ENCODE measurements at places on chromosomes 4 and X. TPM values are rescaled to one million over a fixed set of nuclear protein-coding genes. Genes with fewer than 3 reads are reported as not detected.

- no peak overlapping the region for H3K27ac ChIP-seq
- no peak overlapping the region for H3K4me3 ChIP-seq
- H3K27me3 ChIP-seq, result no peaks in the 10 kb centered on the region
- H3K36me3 ChIP-seq, result no peaks in the 10 kb centered on the region
- no peak for DNase-seq
Measured at GRCh38 chr4:163077680-163078079, 89.0 kb downstream of the NAF1 start.

DNA sequence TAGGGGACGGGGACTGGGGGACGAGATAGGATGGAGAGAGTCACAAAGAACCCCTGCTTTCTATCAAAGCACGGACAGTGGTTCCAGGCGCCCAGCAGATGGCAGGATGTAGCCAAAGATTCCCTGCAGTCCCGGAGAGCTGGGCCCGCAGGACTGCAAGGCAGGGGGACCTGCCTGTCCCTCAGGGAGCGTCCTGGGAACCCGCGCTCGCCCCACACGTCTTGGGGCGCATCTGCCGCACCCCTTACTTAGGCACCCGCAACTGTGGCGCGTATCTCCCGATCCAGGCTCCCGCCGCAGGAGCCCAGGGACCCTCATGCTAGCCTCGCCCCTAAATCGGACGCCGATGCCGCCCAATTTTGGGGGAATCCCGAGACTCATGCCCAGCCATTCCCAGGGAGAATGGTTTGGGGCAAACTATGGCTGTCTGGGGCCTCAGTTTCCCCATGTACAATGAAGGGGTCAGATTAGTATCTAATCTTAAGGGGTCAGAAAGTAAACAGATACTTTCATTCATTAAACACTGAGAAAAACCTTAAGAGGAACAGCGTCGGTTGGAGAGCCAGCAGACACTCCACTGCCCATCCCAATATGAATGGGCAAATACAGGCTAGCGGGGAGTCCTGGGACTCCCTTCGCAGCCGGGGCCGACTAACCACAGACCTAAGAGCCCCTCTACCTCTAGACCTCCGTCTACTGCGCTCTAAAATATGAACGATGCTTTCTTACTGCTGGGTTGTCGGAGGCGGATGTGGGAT, 581 bp upstream of the STK32B start:
- H3K4me3 ChIP-seq, result peak overlapping the region; percentile 78
- H3K4me1 ChIP-seq, result peaks cover 31% of the 10 kb centered on the region
- no peak for DNase-seq
- H3K27ac ChIP-seq, result peak overlapping the region; percentile 1
- no peaks in the 10 kb centered on the region for H3K27me3 ChIP-seq

GRCh38 chr4:187826725-187827124, 168.8 kb upstream of the ZFP42 start:
- H3K36me3 ChIP-seq, result no peaks in the 10 kb centered on the region
- DNase-seq, result no peak
- H3K4me3 ChIP-seq, result no peak overlapping the region
- no peaks in the 10 kb centered on the region for H3K27me3 ChIP-seq
- no peaks in the 10 kb centered on the region for H3K4me1 ChIP-seq

- H3K27me3 ChIP-seq, result no peaks in the 10 kb centered on the region
- no peak overlapping the region for H3K4me3 ChIP-seq
- H3K4me1 ChIP-seq, result no peaks in the 10 kb centered on the region
- DNase-seq, result no peak
Measured at GRCh38 chr4:86117705-86118302, 242.0 kb downstream of the MAPK10 start.

DNA sequence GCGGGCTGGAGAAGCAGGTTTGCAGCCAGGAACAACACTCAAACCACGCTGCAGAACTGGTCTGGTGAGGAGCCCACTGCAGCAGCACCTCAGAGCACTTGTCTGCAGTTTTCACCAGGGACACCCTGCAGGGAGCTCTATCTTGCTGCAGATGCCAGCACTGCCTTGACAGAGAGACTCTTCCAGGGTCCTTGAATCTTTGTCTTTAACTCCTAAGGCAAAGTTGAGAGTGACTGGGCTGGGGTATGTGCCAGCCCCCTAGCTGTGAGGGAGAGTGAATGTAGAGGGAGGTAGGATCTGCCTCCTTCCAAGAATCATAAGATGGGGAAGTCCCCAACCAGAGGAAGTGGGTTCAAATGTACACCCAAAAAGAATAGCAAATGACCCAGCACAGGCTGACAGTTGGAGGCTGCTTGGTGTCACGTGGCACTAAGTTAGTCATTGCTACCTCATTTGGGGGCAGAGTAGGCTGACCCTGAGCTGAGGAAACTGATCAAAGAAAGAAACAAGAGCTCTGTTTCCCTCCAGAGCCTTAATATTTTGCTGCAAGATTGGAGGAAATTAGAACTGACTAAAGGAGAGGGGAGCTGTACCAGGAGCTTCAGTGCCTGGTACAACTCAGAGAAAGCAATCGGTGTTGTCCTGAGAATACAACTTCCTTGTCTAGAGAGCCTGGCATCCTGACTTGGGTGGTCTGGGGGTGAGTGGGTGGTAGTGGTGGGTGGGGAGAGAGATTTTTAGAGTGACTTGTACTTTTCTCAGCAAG, 28.2 kb upstream of the HUWE1 start:
- H3K27ac ChIP-seq, result peak overlapping the region; percentile 40
- H3K4me3 ChIP-seq, result no peak overlapping the region
- H3K27me3 ChIP-seq, result no peaks in the 10 kb centered on the region
- H3K4me1 ChIP-seq, result peaks cover 21% of the 10 kb centered on the region
- peak; percentile 21 for DNase-seq

DNA sequence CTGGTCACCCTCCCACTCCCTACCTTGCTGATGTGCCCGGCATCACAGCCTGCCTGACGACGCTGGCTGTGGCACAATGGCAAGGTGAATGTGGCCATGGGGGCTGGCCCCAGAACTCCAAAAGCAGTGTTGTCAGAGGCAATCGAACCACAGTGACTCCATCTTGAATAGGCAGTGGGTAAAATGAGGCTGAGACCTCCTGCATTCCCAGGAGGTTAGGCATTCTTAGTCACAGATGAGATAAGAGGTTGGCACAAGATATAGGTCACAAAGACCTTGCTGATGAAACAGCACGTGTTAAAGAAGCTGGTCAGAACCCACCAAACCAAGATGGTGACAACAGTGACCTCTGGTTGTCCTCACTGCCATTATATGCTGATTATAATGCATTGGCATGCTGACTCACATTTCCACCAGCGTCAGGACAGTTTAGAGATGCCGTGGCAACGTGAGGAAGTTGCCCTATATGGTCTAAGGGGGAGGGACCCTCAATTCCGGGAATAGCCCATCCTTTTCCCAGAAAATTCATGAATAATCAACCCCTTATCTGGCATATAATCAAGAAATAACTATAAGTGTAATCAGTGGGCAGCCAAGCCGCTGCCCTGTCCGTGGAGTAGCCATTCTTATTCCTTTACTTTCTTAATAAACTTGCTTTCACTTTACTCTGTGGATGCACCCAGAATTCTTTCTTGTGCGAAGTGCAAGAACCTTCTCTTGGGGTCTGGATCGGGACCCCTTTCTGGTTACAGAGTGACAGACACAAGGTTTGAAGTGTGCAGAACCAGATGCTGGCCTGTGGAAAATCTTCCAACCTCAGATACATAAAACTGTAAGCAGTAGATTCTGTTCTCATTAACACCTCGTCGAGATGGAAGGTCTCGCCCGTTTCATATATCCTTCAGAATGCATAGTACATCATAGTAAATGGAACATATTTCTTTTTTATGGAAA, 26.8 kb upstream of the CLDN24 start:
- no peak overlapping the region for H3K27ac ChIP-seq
- no peak overlapping the region for H3K4me3 ChIP-seq
- H3K4me1 ChIP-seq, result no peaks in the 10 kb centered on the region
- H3K27me3 ChIP-seq, result no peaks in the 10 kb centered on the region
- no peaks in the 10 kb centered on the region for H3K36me3 ChIP-seq

GRCh38 chrX:113920661-113921060, 663.2 kb upstream of the HTR2C start:
- H3K27ac ChIP-seq, result no peak overlapping the region
- no peaks in the 10 kb centered on the region for H3K4me1 ChIP-seq
- DNase-seq, result no peak

Gene CT55
- not detected for total RNA-seq

GRCh38 chr4:153940916-153941315, 152.0 kb upstream of the SFRP2 start:
- H3K36me3 ChIP-seq, result no peaks in the 10 kb centered on the region
- H3K27me3 ChIP-seq, result no peaks in the 10 kb centered on the region
- no peaks in the 10 kb centered on the region for H3K4me1 ChIP-seq
- no peak for DNase-seq
- H3K27ac ChIP-seq, result no peak overlapping the region

Gene PCDH18
- total RNA-seq, result 9.9 TPM

Gene PCDH10
- total RNA-seq, result 1.7 TPM

DNA sequence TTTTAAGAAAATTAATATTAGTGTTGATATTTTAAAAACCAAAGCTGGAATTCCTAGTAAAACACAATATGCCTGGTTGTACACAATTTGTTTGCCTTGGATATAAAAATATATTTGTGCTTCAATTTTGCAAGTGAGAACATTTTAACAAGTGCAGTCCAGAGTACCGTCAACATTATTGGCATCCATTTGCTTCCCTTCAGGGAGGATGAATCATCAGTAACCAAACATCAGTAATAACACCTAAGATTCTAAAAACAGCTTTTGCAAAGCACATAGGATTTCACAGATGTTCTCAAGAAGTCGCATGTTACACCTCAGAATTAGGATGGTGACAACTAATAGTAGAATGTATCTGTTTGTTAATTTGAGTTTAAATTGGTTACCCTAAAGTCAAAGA, 262.6 kb upstream of the BMP3 start:
- no peaks in the 10 kb centered on the region for H3K4me1 ChIP-seq
- no peak for DNase-seq
- H3K4me3 ChIP-seq, result no peak overlapping the region
- no peaks in the 10 kb centered on the region for H3K27me3 ChIP-seq

Gene STATH
- 1.3 TPM for total RNA-seq

DNA sequence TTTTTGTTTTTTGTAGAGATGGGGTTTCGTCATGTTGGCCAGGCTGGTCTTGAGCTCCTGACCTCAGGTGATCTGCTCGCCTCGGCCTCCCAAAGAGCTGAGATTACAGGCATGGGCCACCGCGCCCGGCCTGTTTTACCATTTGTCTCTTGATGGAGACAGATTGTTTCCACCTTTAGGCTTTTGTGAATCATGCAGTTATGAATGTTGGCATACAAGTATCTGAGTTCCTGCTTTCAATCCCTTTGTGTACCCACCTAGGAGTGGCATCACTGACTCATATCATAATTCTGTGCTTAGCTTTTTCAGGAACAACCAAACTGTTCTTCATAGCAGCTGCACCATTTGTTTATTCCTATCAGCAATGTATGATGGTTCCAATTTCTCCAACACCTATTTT, 20.2 kb upstream of the MGST2 start:
- no peak overlapping the region for H3K4me3 ChIP-seq
- no peaks in the 10 kb centered on the region for H3K36me3 ChIP-seq
- DNase-seq, result no peak
- H3K27ac ChIP-seq, result no peak overlapping the region

DNA sequence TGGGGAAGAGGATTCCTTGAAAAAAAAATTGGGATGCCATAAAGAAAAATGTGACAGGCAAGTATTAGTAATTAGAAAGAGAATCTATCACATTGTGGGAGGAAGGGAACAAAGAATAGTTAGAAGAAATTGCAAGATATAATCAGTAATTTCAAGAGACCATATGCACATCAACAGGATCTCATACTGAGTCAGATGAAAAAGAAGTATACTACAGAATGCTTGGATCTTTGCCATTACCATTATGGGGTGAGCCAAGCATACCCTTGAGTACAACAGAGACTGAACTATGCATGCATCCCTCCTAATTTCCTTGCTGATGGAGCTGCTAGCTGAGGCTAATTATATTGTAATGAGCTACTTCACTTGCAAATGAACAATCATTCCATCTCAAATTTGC, 287.6 kb downstream of the PAPSS1 start:
- no peaks in the 10 kb centered on the region for H3K27me3 ChIP-seq
- DNase-seq, result no peak
- H3K4me3 ChIP-seq, result no peak overlapping the region
- no peaks in the 10 kb centered on the region for H3K36me3 ChIP-seq
- H3K27ac ChIP-seq, result no peak overlapping the region
- H3K4me1 ChIP-seq, result no peaks in the 10 kb centered on the region

Gene REPS2
- total RNA-seq, result 1.7 TPM

GRCh38 chr4:93996895-93997294, 168.3 kb downstream of the ATOH1 start:
- no peaks in the 10 kb centered on the region for H3K27me3 ChIP-seq
- H3K36me3 ChIP-seq, result no peaks in the 10 kb centered on the region
- no peak overlapping the region for H3K27ac ChIP-seq

Gene ZDHHC15
- total RNA-seq, result 0.90 TPM

- H3K36me3 ChIP-seq, result no peaks in the 10 kb centered on the region
- H3K4me1 ChIP-seq, result peaks cover 7% of the 10 kb centered on the region
- no peak for DNase-seq
Measured at GRCh38 chrX:139930401-139930800, 2.5 kb downstream of the ATP11C start.

GRCh38 chr4:3286335-3287175, 6.3 kb upstream of the RGS12 start:
- H3K4me1 ChIP-seq, result peaks cover 6% of the 10 kb centered on the region
- no peak for DNase-seq
- no peak overlapping the region for H3K4me3 ChIP-seq

DNA sequence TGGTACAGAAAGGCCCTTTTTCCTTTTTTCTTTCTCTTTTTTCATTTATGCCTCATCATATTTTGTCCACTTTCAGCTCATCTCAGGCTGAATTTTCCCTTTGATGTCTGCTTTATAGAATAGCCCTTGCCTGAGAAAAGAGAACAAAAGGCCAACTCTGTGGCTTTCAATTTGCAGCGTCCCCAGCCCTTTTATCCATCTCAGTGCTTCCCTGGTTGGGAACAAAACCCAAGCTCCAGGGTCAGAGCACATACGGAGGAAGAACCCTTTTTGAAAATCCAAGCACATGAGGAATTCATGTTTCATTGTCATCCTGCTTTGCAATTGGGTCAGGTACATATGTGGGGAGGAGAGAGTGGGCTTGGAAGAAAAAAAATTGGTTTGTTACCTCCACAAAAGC, 47.5 kb downstream of the TMEM164 start:
- no peaks in the 10 kb centered on the region for H3K27me3 ChIP-seq
- DNase-seq, result no peak
- peaks cover 6% of the 10 kb centered on the region for H3K36me3 ChIP-seq
- no peak overlapping the region for H3K4me3 ChIP-seq
- H3K27ac ChIP-seq, result no peak overlapping the region
- no peaks in the 10 kb centered on the region for H3K4me1 ChIP-seq

GRCh38 chrX:93591398-93591797, 82.0 kb downstream of the NAP1L3 start:
- DNase-seq, result no peak
- no peaks in the 10 kb centered on the region for H3K27me3 ChIP-seq
- no peaks in the 10 kb centered on the region for H3K4me1 ChIP-seq
- H3K36me3 ChIP-seq, result no peaks in the 10 kb centered on the region

GRCh38 chr4:168475745-168476144, 4.5 kb downstream of the DDX60L start:
- H3K27me3 ChIP-seq, result no peaks in the 10 kb centered on the region
- H3K4me3 ChIP-seq, result no peak overlapping the region
- peaks cover 13% of the 10 kb centered on the region for H3K4me1 ChIP-seq
- no peak for DNase-seq
- no peak overlapping the region for H3K27ac ChIP-seq
